ENCODE measurements at places on chromosomes 1 and 21. TPM values are rescaled to one million over a fixed set of nuclear protein-coding genes. Genes with fewer than 3 reads are reported as not detected.

- DNase-seq, result no peak
These were observed 102.4 kb upstream of the ETV3 start for GRCh38 chr1:157240495-157241184.

DNA sequence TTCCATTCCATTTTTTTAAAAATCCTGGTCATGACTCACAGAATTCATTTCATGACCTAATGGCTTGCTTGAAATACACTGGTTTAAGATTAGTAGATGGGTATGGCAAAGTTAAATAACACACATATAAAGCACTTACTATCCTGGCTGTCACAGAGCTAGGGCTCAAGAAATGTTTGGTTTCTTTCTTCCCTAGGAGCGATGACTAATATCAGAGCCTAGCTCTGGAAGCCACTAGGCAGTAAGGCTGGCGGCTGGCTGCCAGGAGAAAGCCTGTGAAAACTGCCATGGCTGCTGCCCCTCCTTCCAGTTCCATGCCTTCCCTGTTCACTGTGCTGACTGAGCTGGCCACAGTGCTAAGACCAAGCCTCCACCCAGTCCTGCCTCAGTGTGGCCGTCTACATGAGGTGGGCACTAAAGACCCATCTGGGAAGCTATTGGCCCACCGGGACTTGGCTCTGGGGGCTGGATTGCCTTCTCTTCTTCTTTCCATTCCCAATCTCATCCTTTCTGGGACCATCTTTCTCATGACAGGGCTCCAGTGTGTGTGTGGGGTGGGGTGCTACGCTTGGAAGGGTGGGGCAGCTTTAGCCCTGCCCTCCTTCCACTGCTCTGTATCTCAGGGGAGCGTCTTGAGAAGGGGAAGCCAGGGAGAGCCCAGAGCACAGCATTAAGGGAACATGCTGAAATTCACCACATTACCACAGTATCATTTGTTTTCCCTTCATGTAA is 10.8 kb upstream of the ASCL5 start:
- peak; percentile 50 for DNase-seq

DNA sequence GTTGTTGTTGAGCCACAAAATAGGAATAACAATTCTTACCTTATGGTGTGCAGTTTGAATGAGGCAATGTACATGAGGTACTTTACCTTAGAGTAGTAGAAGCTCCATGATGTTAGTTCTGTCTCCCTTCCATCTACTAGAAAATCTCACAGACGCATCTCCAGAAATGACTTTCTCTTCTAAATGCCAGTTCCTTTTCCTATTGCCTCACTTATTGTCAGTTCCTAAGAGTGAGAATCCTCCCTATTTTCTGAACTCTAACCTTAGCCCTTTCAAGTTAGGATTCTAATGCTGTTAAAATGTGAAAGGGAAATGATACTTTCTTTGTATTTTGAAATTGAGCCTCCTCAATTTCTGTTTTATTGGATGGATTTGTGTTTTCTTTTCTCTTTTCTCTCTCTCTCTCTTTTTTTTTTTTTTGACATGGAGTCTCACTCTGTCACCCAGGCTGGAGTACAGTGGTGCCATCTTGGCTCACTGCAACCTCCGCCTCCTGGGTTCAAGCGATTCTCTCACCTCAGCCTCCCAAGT is 18.6 kb upstream of the MAPKAPK2 start:
- DNase-seq, result no peak

Gene VWA1
- total RNA-seq, result 11.1 TPM

Gene EYA3
- 7.2 TPM for total RNA-seq

Gene TMEM54
- 64.0 TPM for total RNA-seq

Gene SPATA21
- not detected for total RNA-seq

Gene RGS8
- 0.22 TPM for total RNA-seq
